Stimulated activated CD4-positive, alpha-beta T cell treated with anti-CD3 and anti-CD28 coated beads, Interleukin-2, amount 100 ng/mL, for 48 hours (primary cell): ENCODE measurements at places on chromosomes 11 and 22.
A peak's percentile ranks its signal among the peaks of the same experiment; 100 is the strongest.

- DNase-seq = no peak
These were observed 41.7 kb upstream of the ADA2 start for GRCh38 chr22:17260950-17261349.

DNA sequence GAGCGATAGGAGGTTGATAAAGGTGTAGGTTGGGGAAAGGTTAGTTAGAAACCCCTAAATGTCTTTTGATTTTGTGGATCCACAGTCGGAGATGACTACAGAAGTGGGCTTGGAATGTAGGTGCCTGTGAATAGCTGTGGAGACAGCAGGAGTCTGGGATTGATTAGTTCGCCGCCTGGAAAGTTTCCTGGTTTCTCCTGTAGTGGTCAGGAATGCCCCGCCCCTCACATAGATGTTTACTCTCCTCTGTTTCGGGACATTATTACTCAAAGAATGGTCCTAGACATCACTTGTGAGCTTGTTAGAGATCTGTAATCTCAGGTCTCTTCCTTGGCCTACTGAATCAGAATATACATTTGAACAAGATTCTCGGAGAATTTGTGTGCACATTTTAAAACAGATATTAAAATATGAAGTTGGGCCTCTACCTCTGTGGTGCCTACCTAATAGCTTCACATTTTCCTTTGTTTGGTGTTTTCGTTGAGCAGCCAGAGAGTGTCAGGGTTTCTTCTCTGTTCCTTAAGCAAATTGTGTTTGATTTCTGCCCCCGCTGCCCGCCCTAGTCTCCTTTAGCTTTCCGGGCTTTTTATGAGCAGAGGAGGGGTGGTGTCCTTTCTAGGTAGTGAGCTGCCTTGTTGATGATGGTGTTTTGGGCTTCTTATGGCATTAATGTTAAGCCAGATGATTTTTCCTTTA lies 89.4 kb downstream of the PPP6R3 start:
- no peak for DNase-seq

DNA sequence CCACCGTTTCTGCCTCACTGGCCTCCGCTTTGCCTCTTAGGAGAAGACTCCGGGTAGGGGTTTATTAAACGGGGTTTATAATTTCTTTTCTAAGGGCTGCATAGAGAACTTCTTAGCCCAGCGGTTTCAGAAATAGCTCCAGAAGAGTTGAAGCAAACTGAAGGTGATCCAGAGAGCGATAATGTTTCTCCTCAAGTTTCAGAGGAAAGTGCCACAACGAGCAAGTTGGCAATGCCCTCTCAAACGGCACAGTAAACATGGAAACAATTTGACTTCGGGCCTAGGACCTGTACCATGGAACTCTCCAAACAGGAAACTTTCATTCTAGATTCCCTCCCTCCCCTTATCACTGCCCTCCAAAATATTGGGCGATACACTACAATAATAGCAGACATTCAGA lies 1.0 kb downstream of the ADSL start:
- DNase-seq = no peak

- DNase-seq = no peak
These were observed 15.0 kb downstream of the STARD10 start for GRCh38 chr11:72778535-72779494.

DNA sequence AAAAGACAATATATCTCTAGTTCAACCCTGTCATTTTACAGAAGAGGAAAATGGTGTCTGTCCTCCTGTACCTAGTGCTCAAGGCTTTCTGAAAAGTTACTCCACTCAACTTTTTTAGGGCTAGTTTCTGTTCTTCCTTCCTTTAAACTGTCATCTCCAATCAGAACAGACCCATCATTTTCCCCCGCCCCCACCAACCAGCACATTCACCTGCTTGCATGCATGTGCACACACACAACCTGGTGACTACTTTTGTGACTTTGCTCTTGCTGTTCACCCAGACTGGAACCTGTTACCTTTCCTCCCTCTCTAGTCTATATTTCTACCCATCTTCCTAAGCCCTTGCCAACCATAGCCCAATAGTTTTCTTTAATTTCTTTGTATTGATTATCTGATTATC lies 5.6 kb downstream of the FBXO7 start:
- DNase-seq = no peak

DNA sequence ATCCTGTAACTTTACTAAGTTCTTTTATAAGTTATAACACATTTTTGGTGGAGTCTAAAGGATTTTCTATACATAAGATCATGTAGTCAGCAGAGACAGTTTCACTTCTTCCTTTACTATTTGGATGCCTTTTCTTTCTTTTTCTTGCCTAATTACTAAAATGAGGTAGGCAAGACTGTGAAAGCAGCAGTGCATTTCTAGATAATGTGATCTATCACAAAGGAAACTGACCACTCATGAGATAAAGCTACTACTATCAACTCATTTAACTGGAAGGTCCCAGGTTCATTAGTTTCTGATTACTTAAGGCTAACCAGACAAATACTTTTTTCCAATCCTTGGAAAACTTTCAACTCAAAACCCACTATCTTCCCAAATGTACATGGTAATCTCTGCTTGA lies 196.2 kb upstream of the E2F8 start:
- DNase-seq = no peak

DNA sequence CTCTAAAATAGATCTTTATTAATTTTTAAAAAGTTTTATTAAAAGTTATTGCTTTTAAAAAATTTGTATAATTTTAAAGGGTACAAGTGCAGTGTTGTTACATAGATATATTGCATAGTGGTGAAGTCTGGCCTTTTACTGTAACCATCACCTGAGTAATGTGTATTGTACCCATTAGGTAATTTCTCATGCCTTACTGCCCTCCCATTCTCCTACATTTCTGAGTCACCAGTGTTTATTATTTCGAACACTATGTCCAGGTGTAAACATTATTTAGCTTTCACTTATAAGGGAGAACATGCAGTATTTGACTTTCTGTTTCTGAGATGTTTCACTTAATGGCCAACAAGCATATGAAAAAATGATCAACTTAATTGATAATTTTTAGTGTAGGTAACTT lies 2.3 kb downstream of the OR51G1 start:
- DNase-seq = no peak

GRCh38 chr11:102802341-102802740 lies 4.4 kb upstream of the MMP1 start:
- no peak for DNase-seq

GRCh38 chr22:25375683-25376082 lies 156.2 kb downstream of the CRYBB2 start:
- DNase-seq = no peak

GRCh38 chr22:16922706-16923105 lies 85.3 kb downstream of the GAB4 start:
- DNase-seq = no peak

DNA sequence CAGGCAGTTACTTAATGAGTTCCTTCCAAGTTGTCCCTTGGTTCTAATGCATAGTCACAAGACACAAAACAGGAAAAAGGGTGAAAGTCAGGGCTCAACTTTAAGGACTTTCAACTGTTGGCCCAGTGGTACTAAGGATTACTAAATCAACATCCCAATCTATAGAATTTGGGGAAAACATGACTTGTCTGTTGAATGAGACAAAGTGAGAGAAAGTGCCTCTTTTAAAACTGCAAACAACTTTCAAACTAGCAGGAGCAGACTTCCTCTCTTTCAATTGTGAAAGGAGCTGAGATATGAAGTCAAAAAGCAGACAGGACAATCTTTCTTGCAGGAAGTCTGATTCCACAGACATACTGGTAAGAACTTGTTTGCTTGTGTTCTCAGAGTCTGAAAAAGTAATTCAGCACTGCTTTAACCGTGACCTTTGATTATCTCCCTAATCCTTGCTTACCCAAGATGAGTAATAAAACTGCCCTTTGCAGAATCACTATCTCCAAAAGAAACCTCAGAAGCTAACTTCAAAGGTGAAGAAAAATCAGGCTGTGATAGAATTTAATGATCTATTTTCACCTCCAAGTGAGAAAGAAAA lies 960.7 kb upstream of the RAG2 start:
- no peak for DNase-seq

- DNase-seq = peak; percentile 40
These were observed 3.2 kb upstream of the GAB2 start for GRCh38 chr11:78420796-78421209.

DNA sequence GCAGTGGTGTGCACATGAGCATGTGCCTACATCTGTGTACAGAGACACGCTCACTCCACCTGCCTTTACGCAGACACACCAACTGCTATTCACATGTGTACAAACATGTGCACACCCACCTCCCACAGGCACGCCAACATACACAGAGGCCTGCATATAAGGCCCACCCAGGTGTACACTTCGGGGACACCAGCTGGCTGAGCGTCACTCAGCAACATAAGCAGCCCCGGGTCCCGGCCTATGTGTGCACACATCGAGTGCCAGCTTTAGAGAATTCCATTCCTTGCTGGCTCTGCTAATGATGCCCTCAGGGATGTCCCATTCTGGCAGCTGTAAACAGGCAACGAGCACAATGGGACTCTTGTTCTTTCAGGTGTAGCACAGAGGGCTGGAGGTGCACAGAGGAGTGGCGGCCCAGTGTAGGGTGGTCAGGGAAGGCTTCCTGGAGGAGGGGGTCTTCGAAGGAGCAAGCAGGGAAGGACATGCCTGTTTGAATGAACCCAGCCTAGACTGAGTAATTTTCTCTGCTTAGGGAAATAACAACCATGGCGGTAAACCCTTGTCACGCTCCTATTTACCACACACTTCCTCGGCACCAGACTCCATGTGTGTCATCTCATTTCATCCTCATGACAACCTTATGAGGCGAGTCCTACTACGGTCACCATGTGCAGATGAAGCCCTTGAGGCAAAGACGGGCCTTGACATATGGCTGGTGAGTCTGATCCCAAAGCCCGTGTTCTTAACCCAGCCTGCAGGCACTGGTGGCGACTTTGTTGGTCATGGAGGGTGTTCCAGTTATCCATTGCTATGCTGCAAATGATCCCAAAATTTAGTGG lies 35.1 kb downstream of the RPL3 start:
- DNase-seq = no peak

DNA sequence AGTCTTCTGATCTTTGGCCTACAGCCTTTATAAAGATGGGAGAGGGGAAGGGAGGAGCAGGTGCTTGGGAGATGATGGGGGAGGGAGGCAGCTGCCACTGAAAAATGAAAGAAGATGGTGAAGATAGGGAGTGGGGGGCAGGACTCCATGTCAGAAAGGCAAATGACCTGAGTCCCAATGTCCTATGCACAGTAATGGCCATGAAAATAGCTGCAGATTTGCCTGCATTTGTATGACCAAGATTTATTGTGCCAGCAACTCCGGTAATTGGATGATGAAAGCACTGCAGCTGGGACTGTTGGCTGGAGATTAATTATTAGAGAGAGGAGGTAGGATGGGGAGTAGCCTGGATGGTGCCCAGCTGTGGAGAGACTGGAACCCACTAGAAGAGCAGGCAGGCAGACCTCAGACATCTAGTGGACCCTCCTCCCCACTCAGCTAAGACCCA lies 36.1 kb downstream of the NEU3 start:
- no peak for DNase-seq

DNA sequence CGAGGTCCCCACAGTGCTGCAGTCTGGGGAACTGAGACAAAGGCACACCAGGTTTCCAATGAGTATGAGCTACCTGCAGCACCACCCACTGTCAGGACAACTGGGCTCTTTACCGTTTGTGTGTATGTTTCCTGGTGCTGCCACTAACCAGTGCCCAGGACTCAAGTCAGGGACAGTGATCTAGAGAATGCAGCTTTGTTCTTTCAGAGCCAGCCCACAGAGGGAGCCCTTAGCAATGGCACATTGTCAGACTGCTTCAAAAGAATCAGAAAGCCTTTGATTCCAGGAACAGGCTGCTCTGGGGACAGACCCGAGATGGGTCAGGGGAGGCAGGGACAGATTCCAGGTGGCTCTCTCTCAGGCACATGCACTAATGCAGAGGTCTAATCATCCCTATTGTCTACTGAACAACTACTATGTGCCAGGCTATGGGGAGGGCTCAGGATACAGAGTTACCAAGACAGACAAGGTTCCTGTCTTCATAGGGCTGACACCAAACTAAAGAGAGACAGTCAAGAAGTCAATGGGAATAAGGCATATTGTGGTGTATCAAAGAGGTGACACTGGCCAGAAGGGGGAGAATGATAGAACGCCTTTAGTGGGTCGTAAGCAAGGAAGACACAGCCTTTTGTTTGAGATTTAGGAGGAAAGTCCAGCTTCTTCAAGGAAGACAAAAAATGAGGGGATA lies 103.7 kb downstream of the VPREB1 start:
- DNase-seq = no peak

DNA sequence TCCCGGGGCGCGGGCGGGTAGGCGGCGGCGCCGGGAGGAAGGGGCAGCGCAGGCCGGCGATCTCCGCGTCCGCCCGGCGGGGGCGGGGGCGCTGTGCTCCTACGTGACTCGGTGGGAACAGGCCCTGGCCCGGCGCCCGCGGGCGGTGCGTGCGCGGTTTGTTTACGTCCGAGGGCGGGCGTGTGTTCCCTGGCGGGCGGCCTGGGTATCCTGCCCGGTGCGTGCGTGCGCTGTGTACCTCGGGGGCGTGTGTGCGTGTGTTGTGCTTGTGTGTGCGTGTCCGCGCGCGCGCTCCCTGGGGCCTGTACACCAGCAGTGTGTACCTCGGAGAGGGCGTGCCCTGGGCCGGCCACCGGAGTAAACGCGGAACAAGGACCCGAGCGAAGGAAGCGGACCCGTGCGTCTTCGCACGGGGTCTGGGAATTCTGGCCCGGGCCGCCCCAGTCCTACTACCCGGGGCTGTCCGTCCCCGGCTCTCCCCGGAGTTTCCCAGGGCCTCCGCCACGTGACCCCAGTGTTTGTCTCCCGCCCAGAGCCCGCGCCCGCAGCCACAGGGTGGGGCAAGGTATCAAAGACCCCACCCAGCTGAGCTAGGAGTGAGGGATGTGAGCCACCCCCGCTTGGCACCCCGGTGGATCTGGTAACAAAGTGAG lies 769 bp downstream of the MAFF start:
- peak; percentile 47 for DNase-seq

- no peak for DNase-seq
These were observed 71.9 kb downstream of the NFAM1 start for GRCh38 chr22:42360348-42360747.

DNA sequence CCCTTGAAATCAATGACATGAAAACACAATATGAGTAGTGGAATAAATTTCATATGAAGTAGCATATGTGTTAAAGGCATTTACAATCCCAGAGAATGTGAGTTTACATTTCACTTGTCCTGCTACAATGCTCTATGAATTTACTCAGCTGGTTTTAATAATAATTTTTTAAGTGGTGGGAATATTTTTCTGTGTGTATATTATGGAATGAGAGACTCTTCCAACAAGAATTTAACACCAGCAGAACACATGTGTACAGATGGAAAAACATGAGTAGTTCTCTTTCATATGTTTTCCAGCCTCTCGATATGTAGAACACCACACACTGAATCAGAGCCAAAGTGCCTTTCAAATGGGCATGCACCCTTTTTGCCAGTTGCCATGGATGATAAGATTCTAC lies 170.4 kb downstream of the MAML2 start:
- no peak for DNase-seq

DNA sequence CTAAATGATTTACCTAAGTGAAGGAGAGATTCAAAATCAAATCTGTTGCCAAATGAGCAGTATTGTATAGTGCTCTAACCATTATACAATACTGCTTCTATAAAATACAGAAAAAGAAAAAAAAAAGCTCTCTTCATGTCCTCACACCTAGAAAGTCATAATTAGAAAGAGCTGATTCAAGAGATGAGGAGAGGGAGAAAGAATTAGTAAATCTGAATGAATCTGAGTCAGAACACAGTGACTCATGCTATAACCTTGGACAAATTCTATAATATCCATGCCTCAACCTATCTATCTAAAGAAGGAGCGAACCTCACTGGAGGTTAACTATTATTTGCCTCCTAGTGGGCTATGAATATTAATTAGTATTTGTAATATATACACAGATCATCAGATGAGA lies 29.4 kb downstream of the AMBRA1 start:
- DNase-seq = no peak

GRCh38 chr11:114172871-114173444 lies 113.4 kb downstream of the ZBTB16 start:
- no peak for DNase-seq
